ENCODE measurements at places on chromosomes 7 and 10. TPM values are rescaled to one million over a fixed set of nuclear protein-coding genes. Genes with fewer than 3 reads are reported as not detected.

- no peak for DNase-seq
These were observed 258.8 kb downstream of the RPS24 start for GRCh38 chr10:78292250-78292981.

DNA sequence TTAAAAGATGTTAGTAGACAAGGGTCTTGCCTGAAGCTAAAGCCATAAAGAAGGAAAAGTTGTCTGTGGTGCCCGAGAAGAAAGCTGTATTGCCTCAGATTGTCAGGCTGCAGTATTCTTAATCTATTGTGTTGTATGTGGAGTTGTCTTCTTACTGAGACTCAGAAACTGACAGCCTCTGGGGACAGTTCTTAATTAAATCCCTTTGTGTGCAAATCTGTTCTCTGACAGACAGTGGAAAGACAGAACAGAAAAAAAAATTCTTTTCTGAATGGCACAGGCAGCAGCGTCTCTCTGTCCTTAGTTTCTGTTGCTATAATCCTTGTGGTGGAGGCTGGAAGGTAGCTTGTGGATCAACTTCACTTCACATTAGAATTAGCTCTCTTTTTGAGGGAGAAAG, 16.8 kb downstream of the VWC2 start:
- DNase-seq: no peak

GRCh38 chr10:62805231-62806099, 945 bp downstream of the ADO start:
- DNase-seq: peak; percentile 38

- no peak for DNase-seq
These were observed 51.8 kb downstream of the GSDME start for GRCh38 chr7:24705461-24705954.

CNNM2 gene
- total RNA-seq: 4.5 TPM

DNA sequence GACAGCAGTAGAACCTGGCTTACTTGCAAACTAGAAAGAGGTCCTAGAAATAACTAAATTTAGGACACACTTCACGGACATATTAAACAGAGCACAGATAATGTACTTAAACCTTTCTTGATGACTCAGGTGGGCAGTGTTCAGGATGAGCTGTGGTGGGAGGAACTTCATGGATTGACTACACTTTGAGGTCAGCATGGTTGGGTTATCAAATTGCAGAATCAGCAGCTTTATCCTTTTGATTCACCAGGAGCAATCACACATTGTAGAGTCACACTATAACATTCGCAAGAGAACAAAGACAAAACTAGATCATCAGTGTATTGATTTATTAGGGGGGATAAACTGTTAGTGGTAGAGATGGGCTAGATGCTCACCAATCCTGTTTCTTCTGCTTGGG, 38.6 kb upstream of the AGK start:
- no peak for DNase-seq

DNA sequence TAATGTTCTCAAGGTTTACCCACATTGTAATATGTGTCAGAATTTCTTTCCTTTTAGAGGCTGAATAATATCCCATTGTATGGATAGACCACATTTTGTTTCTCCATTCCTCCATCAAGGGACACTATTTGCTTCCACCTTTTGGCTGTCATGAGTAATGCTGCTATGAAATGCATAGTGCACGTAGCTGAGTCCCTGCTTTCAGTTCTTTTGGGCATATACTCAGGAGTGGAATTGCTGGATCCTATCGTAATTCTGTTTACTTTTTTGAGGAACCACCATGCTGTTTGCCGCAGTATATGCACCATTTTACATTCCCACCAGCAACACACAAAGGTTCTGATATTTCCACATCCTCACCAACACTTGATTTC, 60.0 kb downstream of the PRF1 start:
- no peak for DNase-seq

- no peak for DNase-seq
These were observed 186.3 kb upstream of the ADARB2 start for GRCh38 chr10:1923586-1923985.

- no peak for DNase-seq
These were observed 864 bp downstream of the PSTK start for GRCh38 chr10:122981066-122981464.
